ENCODE measurements at places on chromosomes 4 and X. TPM values are rescaled to one million over a fixed set of nuclear protein-coding genes. Genes with fewer than 3 reads are reported as not detected.

The DSPP gene
- not detected for total RNA-seq

The FHIP1A gene
- total RNA-seq: 0.86 TPM

The POU3F4 gene
- total RNA-seq: not detected

The TMSB15A gene
- total RNA-seq: 6.6 TPM

The ANXA10 gene
- not detected for total RNA-seq

The MORF4L2 gene
- 433 TPM for total RNA-seq

The BTK gene
- not detected for total RNA-seq

The ZNF718 gene
- total RNA-seq: 5.8 TPM

The DUX4 gene
- not detected for total RNA-seq

The EIF2S3 gene
- total RNA-seq: 360 TPM

The MAGEA4 gene
- total RNA-seq: not detected

The THAP9 gene
- 4.9 TPM for total RNA-seq

The ESX1 gene
- total RNA-seq: not detected

The DUSP21 gene
- total RNA-seq: not detected

DNA sequence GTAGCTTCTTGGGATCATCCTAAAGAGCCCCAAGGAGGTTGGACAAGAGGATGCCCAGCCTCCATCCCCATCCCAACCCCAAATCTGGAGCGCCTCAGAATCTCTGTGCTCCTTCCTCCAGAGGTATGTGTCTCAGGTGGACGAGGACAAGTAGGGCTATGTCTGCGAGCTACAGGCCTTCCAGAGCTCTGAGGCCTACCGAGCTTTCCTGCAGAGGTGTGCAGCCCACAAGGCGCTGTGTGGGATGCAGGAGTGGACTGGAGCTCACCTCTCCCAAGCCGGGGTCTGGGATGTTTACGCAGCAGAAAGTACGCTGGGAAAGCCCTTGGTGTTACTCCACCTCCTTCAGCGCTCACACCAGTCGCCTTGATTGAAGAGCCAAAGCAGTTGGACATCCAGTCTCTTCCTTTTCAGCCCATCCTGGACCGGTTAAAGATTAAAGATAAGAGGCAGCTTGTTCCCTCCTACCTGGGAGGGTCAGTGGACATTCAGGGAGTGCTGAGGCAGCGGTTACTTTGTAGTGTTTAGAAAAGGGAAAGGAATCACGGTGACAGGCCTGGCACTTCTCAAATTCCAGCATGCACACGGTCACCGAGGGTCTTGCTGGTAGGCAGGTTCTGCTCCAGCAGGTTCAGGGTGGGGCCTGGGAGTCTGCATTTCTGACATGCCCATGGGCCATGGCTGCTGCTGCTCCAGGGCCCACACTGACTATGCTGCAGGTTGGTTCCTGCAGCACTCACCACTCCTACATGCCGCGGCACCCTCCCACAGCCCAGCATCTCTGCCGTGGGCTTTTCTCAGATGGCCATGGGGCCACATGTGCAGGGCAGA lies 29.5 kb upstream of the JAKMIP1 start:
- peak; percentile 59 for DNase-seq

DNA sequence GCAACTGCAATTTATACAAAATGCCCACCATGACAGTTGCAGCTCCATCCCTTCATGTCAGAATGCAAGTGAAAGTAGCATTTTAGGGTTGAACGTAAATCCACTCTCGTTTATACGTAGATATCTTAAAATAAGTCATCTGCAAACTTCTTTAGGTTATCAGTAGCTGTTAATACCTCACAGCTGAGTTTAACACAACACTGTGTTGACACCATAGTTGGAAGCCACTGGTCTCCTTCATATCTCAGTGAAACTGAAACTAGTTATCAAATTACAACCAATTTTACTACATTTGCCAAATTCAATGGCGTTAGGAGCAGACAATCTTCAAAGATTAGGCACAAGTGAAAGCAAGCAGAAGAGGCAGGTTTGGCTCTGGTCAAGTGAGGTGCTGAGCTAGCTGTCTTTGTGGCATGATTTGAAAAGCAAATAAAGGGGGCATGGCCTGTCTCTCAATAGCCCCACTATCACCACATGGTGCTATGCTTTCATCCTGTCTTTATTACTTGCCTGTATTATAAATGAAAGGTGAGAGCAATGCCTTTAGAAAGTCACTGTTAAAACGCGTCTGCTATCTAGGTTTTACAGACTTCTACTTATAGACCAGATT lies 12.3 kb downstream of the PPP3CA start:
- no peak for DNase-seq

- DNase-seq: no peak
These were observed 738.2 kb downstream of the ADGRL3 start for GRCh38 chr4:61938250-61938846.

DNA sequence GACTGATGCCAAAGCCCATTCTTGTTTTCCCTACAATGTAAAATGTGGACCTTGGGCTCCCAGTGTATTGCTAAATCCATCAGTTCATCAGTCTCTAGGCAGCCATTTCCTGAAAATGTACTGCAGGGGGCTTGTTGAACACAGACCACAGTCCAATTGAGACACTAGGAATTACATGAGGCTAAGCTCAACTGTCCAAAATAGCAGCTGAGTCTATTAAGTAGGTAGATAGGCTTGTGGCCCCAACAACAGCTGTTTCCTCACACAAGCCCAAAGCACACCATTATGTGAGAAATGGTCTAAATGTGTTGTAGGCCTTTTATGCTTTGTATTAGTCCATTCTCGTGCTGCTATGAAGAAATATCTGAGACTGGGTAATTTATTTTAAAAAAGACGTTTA lies 60.0 kb upstream of the PAK3 start:
- no peak for DNase-seq

GRCh38 chr4:78971326-78971725 lies 32.1 kb upstream of the PAQR3 start:
- no peak for DNase-seq

GRCh38 chrX:21590012-21590776 lies 67.9 kb downstream of the KLHL34 start:
- no peak for DNase-seq

DNA sequence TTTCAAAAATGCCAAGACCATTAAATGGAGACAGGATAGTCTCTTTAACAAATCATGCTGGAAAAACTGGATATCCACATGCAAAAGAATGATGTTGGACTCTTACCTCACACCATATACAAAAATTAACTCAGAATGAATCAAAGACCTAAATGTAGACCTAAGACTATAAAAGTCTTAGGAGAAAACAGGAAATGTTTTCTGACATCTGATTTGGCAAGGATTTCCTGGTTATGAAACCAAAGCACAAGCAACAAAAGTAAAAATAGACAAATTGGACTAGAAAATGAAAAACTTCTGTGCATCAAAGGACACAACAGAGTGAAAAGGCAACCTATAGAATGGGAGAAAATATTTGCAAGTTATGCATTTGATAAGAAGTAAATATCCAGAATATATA lies 37.6 kb downstream of the ARFIP1 start:
- no peak for DNase-seq

DNA sequence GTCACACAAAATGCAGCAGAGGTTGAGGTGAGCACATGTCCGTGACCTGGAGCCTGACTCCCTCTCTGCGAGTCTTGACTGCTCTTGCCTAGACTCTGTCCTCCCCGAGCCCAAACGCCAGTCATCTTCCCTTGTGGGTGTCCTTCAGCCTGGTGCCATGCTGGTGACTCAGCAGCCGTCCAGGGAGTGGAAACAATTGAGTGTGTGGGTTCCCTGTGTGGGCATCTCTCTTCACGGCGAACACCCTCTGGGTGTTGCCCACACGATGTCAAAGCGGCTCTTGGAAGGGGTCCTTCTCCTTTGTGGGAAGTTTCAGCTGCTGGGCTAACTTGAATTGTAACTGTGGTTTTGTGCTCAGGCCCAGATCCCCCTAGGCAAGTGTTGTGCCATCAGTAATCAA lies 17.5 kb upstream of the MSANTD1 start:
- DNase-seq: no peak

- DNase-seq: no peak
These were observed 43.2 kb downstream of the AKAP4 start for GRCh38 chrX:50157545-50158135.

DNA sequence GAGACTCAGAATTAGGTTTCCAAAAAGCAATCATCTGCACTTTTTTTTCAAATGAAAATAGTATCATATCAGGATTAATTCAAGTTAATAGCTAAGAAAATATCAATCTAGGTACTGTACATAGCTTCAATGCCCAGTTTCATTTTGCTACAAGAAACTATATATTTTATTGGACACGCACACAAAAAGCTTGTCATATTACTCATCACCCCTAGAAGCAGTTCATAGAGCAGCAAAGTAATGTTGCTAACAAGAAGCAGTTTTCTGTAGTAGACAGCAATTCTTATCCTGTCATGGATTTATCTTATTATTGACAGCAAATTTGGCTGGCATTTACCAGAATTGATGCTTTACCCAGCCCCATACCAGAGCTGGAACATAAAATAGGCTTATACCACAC lies 52.3 kb upstream of the LSM6 start:
- DNase-seq: no peak

- no peak for DNase-seq
These were observed 18.1 kb downstream of the USP46 start for GRCh38 chr4:52640808-52641565.

- no peak for DNase-seq
These were observed 19.3 kb downstream of the RS1 start for GRCh38 chrX:18652636-18653035.

- DNase-seq: no peak
These were observed 55.4 kb upstream of the RASSF6 start for GRCh38 chr4:73675623-73676022.

GRCh38 chr4:79185526-79186045 lies 140.3 kb downstream of the NAA11 start:
- DNase-seq: no peak

DNA sequence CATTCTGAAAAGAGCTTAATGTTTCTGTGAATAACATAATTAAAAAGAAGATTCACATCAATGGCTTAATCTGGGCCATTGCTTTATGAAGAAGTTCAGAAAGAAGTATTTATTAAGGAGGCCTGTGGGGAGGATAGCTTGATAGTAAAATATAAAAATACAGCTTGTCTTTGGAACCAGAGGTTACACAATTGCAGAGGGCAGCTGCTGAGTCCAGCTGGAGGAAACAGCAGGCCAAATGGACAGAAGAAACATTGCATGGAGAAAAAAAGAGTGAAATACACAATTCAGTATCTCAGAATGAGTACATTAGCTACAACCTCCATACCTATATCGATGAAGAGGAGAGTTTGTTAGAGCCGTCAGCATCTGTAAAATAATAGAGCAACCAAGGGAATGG lies 148.0 kb upstream of the NPY2R start:
- DNase-seq: no peak

DNA sequence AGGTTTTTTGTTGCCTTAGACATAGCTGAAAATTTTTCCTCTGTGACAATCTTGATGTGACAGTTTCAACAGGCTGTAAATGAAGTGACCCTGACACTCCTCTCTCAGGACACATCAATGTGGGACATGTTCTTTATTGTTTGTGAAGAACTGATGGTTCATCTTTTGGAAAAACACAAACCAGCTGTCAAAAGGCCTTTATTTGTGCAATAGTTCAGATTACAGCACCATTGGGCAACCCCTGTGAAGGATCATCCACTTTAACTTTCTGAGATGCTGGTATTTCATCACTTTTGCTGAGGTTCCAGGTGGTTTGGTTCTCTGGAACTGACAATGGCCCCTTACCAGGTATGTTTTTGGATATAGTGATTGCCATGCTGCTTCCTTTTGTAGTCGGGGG lies 40.3 kb downstream of the OSTC start:
- no peak for DNase-seq

Measured in osteocyte (in vitro differentiated cells).